ENCODE measurements at places on chromosomes 5 and 9.

DNA sequence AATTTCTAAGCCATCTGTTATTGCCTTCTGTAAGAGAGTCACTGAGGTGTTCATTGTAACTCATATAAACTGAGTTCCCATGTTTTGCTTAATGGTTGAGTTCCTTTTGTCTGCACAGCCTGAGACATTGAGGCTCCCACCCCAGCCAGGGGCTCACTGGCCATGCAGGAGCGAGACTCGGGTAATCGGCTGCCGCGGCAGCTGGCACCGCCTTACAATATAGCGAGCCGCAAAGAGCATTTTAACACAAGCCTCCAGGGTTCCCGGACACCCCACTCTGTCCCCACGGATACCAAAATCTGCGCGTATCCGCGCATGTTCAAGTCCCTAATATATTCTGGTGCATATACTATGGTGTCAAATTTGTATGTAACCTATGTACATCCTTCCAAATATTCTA is 24.4 kb upstream of the GLDC start:
- no peak for DNase-seq

DNA sequence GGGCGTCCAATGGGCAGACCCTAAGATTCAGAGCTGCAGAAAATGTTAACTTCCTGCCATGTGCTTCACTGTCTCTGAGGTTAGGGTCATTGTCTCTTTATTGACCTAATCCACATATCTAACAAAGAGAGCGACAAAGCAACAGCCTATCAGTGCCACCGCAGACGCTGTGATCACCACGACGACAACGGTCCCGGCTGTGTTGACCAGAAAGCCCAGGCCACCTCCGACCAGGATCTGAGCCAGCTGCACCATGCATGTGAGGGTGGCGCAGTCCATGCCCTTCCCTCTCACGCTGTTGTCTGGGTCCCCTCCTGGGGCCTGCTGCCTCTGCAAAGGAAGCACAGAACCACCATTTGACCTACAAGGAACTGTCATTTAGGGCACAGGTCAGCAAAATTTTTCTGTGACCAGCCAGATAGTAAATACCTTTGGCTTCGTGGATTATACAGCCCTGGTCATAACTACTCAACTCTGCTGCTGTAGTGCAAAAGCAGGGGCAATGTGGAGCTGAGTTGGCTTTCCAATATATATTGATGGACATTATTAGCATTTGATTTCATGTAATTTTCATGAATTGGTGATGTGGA is 8.5 kb downstream of the RXFP3 start:
- no peak for DNase-seq

DNA sequence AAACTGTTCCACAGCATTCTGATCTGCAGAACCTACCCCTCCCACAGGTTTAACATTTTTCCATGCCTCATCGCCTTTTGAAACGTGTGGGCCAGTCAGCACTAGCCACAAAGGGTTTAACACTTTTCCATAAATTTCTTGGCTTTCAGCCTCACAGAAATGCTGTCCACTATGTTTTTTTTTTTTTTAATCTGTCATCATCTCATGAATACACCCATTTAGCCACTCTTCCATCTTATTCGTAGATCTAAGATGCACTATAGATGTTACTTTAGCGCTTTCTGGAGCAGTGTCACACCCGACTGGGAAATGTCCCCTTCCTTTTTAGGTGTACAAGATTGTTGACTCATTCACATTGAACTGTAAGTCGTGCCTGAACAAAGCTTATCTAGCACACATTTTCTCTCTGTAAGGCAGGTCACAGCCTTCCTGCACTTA is 62.3 kb downstream of the GCNT1 start:
- no peak for DNase-seq

DNA sequence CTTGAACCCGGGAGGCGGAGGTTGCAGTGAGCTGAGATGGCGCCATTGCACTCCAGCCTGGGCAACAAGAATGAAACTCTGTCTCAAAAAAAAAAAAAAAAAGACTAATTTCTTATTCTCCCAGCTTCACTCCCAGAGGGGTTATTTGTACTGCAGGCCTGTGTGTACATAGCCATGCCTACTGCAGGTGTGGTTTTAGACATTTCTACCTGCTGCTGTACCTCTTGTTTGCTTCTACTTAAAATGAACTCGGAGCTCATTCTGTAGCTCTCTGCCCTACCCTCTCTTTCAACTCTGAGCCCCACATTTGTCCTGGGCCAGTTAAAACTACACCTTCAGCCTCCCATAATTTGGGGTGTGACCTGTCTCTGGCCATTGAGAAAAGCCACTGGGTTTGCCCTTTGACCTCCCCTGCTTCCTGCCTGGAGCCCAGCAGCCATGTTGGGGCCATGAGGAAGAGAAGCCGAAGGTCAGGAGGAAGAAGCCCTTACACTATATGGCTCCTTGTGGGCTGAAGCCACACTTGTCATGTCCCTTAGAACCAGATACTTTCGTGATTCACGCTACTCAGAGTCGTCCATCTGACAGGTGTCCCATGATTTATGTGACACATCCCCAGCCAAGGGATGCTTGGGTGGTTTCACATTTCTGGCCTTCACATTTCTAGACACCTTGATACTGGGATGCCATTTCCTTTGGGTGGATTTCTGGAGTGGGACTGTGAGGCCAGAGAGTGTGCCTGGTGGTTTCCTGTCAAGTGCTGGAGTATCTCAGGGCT is 9.4 kb upstream of the CARD19 start:
- no peak for DNase-seq

Measured in GM04503 (cell line).